Airway epithelial cell (primary cell): ENCODE measurements at places on chromosomes 12 and 14. TPM values are rescaled to one million over a fixed set of nuclear protein-coding genes. Genes with fewer than 3 reads are reported as not detected.

SOAT2 gene
- total RNA-seq = 0.07 TPM in 1 of 2 replicates, not detected in the other

CLEC7A gene
- total RNA-seq = 0.14 and 1.5 TPM in 2 replicates

KLRD1 gene
- total RNA-seq = under 0.01 TPM in 2 replicates

HVCN1 gene
- total RNA-seq = 0.78 and 1.3 TPM in 2 replicates

PRH1 gene
- 1.5 and 2.4 TPM in 2 replicates for total RNA-seq

FAIM2 gene
- total RNA-seq = not detected in 2 replicates

SLC38A1 gene
- 79.9 and 106 TPM in 2 replicates for total RNA-seq

BCL11B gene
- total RNA-seq = 6.6 and 10.1 TPM in 2 replicates

DHH gene
- under 0.01 TPM in 1 of 2 replicates, not detected in the other for total RNA-seq

P2RX2 gene
- total RNA-seq = not detected in 2 replicates

TWF1 gene
- 93.0 and 126 TPM in 2 replicates for total RNA-seq

SLCO1B1 gene
- total RNA-seq = not detected in 2 replicates

TPPP2 gene
- not detected in 2 replicates for total RNA-seq

CLEC14A gene
- total RNA-seq = 0.05 TPM in 1 of 2 replicates, not detected in the other

PPP2R5E gene
- total RNA-seq = 8.0 and 17.4 TPM in 2 replicates

WSCD2 gene
- total RNA-seq = 0.28 TPM in 1 of 2 replicates, not detected in the other

ATL1 gene
- 1.6 and 2.7 TPM in 2 replicates for total RNA-seq

SSPN gene
- 1.6 and 3.2 TPM in 2 replicates for total RNA-seq

MUCL1 gene
- 4.7 TPM in 1 of 2 replicates, not detected in the other for total RNA-seq

TMEM63C gene
- total RNA-seq = 22.3 and 28.5 TPM in 2 replicates
